ENCODE measurements at places on chromosomes 5 and 9.
A peak's percentile ranks its signal among the peaks of the same experiment; 100 is the strongest.

- DNase-seq = no peak
Observed at GRCh38 chr5:86617309-86617755, 409 bp upstream of the COX7C start.

DNA sequence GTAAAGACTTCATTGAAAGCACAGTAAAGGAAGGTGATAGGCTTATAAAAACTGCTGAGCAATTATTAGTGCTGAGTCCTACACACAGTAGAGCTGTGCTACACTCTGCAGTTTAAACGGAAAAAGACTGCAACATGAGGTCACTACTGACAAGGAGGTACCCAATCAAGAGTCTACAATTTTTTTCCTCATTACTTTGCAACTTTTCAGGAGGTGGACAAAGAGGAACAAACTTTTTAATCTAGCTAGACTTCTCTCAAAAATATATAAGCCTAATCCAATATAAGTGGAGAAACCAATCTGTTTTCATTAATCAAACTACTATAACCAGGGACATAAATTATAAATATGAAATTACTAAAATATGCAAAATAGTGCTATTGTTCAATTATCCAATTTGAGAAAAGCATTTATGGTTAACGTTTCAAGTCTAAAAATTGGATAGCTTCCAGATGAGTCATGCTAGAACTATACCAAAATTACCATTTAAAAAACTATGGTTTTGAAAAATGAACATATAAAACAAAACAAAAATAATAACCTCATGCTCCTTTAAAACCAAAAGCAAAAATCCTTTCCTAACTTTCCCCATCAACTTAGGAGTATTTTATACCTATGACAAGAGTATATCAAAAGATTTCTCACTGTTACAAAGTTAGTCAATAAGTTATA, 37.7 kb downstream of the FAM13B start:
- DNase-seq = no peak

GRCh38 chr5:4868140-4868735, 271.9 kb upstream of the ADAMTS16 start:
- peak; percentile 59 for DNase-seq

DNA sequence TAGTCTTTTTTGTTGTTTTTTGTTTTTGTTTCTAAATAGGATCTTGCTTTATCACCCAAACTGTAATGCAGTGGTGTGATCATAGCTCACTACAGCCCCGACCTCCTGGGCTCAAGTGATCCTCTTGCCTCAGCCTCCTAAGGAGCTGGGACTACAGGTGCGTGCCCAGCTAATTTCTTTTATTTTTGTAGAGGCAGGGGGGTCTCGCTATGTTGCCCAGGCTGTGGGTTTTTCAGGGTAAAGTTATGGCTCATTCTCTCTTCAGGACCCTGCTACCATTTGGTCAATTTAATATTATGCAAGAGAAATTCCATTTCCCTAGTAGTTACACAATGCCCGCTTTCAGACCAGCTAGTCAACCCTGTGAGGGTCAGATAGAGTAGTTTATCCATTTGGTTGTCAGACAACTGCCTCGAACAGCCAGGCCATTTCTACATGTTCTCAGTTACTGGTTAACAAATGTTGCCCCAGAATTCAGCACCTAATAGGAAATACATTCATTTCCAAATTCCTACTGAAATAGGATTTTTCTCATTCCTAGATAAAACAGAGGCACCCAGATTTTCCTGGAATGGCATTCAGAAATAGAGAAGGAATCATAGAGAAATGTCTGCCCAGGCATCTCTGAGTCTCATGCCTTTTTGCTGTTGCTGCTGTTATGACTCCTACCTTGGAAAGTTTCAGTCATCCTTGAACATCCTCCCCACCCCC, 6.4 kb upstream of the GLIS3 start:
- DNase-seq = no peak

GRCh38 chr9:94693485-94694204, 32.9 kb upstream of the AOPEP start:
- DNase-seq = no peak

DNA sequence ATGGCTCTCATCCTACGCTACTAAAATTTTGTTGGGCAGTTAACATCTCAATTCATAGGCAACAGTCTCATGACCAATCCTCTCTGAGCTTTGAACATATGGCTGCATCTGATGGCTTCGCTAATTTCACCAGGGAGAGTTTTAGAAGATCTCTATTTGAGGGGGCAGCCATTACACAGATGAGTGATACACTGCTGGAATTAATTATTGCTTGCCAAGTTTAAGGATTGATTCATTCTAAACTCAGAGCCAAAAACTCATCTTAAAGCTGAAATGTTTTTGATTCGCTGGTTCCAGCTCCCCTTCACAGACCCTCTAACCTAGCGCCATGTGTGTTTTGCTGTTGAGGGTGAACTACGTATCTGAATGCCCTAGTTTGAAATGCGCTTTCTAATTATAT, 519.9 kb upstream of the WWC1 start:
- no peak for DNase-seq

DNA sequence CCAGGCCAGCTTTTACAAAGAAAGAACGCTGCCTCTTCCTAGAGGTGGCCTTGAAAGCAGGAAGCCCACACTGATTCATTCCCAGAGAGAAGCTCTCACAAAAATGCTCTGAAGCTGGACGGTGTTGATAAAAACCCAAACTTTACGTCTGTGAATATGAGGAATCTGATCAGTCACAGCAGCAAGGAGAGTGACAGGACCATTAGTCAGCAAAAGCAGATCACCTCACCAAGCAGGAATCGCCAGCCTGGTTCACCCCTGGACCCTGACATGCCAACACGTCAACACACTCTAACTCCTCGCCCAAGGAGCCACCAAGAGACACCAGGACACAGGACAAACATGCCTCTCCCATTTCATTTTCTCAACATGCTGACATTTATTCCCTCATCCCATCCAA, 70.6 kb upstream of the ZNF622 start:
- DNase-seq = no peak

GRCh38 chr5:153350175-153350883, 140.1 kb upstream of the GRIA1 start:
- DNase-seq = peak; percentile 8

- DNase-seq = no peak
Observed at GRCh38 chr5:89520771-89521170, 637.8 kb upstream of the MEF2C start.

DNA sequence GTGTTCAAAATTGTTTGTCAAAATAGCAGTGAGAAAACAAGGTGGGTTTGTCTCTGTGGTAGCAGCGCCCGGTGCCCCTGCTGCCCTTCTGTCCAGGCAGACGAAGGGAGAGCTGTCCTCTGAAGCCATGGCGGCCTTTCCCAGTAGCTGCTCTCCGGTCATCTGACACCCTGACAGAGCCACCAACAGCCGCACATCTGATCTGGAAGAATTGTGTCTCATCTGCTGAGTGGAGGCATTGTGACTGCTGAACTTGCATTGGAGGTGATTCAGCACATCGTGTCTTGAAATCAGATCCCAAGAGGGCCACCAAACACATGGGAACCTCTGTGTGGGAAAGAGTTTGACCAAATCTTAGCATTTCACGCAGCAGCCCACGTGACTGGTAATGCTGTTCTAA, 337.6 kb upstream of the IRX1 start:
- DNase-seq = no peak

GRCh38 chr9:121365564-121365963, 4.5 kb downstream of the STOM start:
- no peak for DNase-seq

DNA sequence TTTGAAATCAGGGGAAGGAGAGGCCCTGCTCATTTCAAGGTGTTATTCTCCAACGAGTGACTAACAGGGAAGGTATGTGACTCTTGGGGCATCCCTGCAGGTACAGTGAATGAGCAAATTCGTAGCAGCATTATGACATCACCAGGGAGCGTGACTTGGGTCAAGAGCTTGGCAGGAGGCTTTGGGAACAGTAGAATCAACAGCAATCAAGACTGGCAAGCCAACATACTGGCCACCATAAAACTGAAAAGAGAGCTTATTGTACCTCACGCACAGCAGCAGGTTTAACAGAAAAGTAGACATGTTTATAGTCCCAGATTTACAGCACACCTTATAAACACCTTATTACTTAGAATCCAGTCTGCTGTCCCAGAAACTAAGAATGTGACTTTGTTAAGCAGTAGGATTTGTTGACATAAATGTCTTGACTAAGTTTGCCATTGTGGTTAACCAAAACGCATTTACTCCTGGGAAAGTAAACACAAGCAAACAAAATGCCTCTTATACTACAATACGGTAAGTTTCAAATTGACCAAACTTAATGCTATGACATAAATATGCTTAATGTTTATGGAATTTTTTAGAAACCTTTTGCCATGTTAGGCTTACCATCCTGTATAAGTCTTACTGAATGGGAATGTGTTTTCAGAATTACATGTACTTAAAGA, 297.8 kb downstream of the NPR3 start:
- DNase-seq = no peak

DNA sequence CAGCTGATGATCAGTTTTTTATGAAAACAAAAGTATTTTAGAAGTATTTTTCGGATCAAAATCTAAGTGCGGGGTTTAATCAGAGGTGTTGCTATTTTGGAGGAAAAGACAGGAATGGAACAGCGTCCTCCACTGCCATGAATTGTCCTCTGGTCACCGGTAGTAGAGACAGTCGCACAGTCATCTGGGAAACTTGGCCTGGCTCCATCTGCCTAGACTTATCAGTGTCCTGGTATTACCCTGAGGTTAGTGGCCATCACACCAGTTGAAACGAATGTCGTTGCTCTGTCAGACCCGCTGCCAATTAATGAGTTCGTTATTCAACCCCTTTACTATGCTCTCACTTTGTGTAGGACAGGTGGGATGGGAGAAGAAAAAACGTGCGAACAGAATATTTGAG, 8.2 kb downstream of the TLX3 start:
- no peak for DNase-seq

DNA sequence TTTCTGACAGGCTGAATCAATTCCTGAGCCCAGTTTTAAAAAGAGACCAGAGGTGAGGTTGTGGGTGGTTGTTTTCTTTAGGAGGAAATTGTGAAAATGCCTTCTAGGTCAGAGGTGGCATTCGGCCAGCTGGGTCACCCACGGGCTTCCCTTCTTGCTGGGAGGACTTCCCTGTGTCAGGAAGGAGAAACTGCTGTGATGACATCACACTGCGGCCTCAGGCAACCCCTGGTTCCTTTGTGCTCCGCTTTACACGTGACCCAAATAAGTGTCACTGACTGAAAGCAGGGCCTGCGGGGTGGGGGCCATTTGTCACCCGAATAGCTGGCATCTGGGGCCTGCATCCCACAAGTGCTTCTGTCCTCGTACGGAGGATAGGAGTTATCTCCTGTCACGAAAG, 39.7 kb downstream of the FABP6 start:
- peak; percentile 48 for DNase-seq

GRCh38 chr9:34957492-34958410, at the start of gene PHF24:
Gene PHF24, plus strand, starts transcription at chr9:34958285. Its CDS starts 13,014 bp downstream, at chr9:34971299.
- no peak for DNase-seq

- no peak for DNase-seq
Observed at GRCh38 chr5:139745800-139746690, 49.6 kb upstream of the PSD2 start.

GRCh38 chr5:125399885-125400284, 653.4 kb upstream of the ZNF608 start:
- no peak for DNase-seq

- no peak for DNase-seq
Observed at GRCh38 chr9:84686068-84686467, 16.5 kb downstream of the NTRK2 start.

DNA sequence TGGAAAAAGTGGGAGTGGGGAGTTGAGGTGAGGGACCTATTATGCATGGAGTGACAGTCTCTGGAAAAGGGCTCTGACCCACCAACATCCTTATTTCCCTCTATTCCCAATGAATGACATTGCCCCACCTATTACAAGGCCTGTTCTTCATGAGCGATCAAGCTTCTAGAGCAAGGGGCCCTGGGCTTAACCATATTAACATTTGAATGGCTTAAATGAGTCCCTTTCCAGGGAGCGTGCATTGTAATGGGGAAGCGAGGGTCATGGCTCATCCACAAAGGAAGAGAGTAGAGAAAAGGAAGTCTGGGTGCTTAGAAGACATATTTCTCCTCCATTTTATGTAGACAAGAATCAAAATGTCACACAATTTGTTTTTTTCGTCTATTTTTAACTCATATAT, 255.5 kb downstream of the CAAP1 start:
- DNase-seq = no peak

GRCh38 chr9:79641070-79641469, 69.3 kb downstream of the TLE4 start:
- no peak for DNase-seq
